ENCODE measurements at places on chromosomes 11 and 22.

DNA sequence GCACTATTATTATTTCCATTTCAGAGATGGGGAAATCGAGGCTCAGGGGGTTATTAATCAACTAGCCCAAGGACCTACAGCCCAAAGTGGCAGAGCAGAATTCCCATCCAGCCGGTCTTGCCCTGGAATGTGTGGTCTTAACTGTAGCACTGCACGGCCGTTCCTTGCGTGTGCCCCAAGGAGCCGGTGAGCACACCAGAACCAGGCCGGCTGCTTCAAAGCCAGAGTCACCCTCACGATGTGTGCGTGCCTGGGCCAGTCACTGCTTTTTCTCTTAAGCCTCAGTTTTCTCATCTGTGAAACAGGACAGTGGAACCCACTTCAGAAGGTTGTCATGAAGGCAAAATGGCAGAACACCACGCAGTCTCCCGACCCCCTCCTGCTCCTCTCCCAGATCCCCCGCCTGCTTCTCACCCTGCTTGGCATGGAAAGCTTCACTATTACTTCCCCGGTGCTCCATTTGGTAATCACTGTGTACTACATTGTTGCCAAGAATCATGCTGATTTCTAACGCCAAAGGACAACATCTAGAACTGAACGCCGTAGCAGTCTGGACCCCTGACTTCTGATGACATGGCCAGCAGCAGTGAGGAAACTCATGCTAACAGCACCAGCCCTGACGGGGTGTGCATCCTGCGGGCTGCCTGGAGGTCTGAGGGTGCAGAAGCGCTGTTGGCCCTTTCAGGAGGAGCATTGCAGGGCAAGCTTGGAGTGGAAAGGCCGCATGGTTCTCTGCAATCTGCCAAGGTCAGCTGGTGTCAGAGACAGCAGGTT, 106.8 kb upstream of the B3GAT1 start:
- DNase-seq, result no peak

- DNase-seq, result no peak
Observed at GRCh38 chr11:111631024-111631665, 28.9 kb downstream of the SIK2 start.

GRCh38 chr11:19953909-19954308, 206.4 kb downstream of the DBX1 start:
- DNase-seq, result no peak

- no peak for DNase-seq
Observed at GRCh38 chr11:29231586-29231985, 785.2 kb downstream of the KCNA4 start.

DNA sequence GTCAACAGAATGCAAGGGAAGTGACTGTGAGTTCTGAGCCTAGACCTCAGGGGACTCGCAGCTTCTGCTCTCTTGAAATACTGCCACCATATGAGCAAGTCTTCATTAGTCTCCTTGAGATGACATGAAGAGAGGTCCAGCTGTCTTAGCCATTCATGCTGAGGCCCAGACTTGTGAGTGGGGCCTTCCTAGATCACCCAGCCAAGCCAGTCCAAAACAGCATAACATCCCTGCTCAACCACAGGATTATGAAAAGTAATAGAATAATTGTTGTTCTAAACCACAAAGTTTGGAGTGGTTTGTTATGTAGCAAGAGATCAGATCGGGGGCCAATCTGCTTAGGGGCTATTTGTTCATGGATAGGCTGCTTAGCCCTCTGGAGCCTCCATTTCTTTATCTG, 54.9 kb upstream of the HTATIP2 start:
- DNase-seq, result no peak

GRCh38 chr11:70603756-70604211, 205.5 kb downstream of the CTTN start:
- DNase-seq, result no peak

Measured in right renal cortex interstitium (tissue), 3 donors.